NCI-H1930 (cell line): ENCODE measurements at places on chromosomes 5 and 9.
A peak's percentile ranks its signal among the peaks of the same experiment; 100 is the strongest.

GRCh38 chr5:147507480-147508126, 2.3 kb downstream of the DPYSL3 start:
- DNase-seq: no peak

- DNase-seq: no peak
Observed at GRCh38 chr5:158920736-158921135, 179.0 kb downstream of the EBF1 start.

- DNase-seq: no peak
Observed at GRCh38 chr9:129341987-129342348, 163.9 kb upstream of the IER5L start.

- DNase-seq: no peak
Observed at GRCh38 chr5:54646356-54647101, 129.0 kb downstream of the SNX18 start.

DNA sequence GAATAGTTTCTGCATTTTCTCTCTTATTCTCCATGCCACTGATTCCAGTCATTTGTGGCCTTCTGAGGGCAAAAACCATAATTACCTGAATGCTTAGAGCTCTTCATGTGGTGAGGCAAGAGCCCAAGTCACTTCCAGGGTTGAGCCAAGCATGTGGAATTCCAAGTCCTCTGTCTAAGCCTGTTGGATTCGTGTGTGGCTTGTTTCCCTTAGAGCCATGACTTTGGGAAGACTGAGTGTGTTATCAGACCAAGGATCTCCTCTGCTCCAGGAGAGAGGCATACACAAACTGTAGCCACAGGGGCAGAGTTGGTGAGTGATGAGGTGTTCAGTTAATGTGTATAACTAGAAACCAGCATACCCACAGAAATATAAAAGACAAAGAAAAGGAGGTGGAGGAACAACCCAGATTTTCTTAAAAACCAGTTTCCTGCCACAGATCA, 27.1 kb downstream of the SLC22A5 start:
- DNase-seq: no peak

- no peak for DNase-seq
Observed at GRCh38 chr9:132370592-132370991, 15.8 kb upstream of the SETX start.

DNA sequence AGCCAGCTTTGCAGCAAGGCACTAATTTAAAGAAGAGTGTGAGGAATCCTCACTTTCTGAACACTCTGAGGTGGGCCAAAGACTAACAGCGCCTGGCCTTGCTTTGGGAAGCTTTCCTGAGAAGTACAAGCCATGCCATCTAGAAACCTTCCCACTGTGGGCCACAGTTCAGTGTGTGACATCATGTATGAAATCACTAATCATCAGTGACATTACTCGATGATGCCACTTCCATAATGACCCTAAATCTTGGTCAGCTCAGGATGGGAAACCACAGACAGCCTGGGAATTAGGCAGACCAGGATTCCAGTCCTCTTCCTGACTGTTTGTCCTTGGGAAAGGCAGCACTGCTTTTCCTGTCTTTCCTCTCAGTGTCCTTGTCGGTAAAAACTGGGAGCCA, 54.2 kb upstream of the HSPA9 start:
- no peak for DNase-seq

DNA sequence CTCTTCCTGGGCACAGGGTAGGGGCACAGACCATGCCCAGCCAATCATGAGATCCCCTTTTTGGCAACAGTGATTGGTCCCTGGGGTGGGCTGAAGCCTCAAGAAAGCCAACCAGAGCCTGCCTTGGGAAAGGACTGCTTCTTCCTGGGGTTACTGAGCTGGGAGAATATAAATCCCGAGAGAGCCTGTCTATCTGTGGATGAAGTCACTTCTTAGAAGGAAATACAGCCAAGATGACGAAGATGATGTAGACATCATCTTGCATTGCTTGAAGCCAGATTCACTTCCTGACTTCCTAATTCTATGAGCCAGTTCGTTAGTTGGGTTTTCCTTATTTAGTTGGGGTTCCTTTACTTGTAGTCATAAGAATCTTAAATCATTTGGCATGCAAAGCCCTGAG, 50.1 kb upstream of the PWWP2A start:
- DNase-seq: no peak

DNA sequence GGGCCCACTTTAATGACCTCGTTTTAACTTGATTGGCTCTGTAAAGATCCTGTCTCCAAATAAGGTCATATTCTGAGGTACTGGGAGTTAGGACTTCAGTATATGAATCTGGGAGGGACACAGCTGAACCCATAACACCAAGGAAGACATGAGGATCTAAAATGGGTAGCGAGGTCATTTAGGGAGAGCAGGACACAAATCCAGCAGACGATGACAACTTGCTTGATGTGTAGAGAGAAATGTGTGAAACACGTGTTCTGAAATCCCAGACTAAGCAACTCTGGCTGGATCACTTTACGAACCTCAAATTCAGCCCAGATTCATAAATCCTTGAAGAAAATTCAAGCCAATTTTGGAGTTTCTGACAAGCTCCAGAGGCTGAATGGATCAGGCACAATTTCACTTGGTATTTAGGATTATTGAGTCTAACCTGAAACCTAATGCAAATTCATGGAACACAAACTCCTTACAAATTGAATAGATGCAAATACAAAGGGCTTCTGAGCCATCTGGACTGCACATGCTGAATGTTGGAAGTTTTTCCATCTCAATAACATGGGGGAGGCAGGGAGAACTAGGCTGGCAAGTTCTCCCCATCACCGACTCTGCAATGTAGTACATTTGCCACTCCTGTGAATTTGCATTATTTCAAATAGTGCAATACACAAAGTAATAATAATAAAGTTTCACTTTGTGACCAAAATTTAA, 74.0 kb upstream of the SLC30A5 start:
- no peak for DNase-seq

- no peak for DNase-seq
Observed at GRCh38 chr5:89181546-89181945, 298.6 kb upstream of the MEF2C start.

DNA sequence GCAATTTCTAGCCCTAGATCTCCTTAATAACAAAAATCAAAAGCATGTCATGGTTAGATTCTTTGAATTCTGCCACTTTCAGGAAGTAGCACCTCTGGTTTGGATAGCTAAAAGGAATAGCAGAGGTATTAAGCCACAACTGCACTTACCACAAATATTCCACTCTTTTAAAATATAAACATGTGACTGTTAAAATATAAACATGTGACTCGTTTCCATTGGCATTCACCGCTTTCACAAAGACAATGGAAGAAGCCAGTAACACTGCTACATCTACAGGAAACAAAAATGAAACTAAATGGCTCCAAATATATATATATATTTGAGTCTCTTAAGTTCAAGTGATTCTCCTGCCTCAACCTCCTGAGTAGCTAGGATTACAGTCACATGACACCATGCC, 222.9 kb downstream of the ARL15 start:
- no peak for DNase-seq

- DNase-seq: no peak
Observed at GRCh38 chr9:81390792-81391456, 298.4 kb downstream of the TLE1 start.

DNA sequence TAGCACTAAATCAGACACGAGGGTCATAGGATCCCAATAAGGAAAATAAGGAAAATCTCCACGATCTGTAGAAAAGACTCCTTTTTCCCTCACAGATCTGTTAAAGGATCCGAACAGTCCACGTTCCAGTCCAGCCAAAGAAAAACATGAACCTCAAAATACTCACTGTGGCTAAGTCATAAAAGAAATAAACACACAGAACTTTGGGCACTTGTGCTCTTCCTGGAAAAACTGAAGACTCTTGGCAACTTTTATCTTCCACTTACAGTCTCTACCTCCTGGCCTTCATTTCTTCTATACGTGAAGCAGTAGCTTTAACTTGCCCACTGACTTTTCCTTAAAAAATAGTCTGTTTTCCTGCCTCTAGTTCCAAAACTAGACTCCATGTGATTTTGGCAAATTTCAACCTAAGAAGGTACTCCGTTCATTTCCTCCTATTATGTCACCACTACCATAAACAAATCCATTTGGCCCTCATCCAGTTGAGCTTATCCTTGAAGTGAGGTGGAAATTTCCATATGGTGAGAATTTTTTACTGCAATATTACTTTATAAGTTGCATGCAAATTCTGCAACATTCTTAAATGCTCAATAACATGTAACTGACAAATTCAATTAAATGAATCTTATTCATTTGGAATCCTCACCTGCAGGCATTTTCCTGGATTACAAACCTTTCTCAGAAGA, 5.3 kb upstream of the LHFPL2 start:
- no peak for DNase-seq

GRCh38 chr9:124950050-124950718, 9.3 kb upstream of the GOLGA1 start:
- no peak for DNase-seq

DNA sequence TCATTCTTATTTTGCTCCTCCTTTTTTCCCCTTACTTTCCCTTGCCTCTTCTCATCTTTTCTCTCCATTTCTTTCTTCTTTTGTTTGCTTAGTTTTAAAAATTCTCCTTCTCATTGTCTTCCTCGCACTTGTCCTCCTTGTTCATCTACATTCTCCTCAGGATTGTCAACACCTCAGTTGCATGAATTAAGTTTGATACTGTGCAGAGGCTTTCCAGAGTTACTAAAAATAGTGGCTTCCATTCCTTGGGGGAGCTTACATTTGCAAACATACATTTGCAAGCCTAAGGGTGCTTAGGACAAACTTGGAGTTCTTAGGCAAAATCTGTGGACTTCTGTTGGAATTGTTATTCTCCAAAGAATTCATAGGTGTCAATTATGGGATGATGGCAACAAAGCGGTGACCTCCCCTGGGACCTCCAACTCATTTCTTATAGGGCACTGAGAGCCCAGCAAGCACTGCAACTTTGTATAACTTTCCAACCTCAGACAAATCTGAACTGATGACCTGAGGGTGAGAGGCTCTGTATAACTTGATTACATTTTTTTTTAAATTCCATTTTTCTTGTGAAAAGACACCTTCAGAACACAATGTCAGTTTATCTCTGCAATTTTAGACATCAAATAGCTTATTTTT, 371.4 kb downstream of the TMEM38B start:
- no peak for DNase-seq

- no peak for DNase-seq
Observed at GRCh38 chr5:1020452-1020961, 11.9 kb downstream of the NKD2 start.

GRCh38 chr5:20335978-20336377, 348.0 kb upstream of the CDH18 start:
- DNase-seq: no peak

- no peak for DNase-seq
Observed at GRCh38 chr5:11491404-11492075, 412.7 kb downstream of the CTNND2 start.

DNA sequence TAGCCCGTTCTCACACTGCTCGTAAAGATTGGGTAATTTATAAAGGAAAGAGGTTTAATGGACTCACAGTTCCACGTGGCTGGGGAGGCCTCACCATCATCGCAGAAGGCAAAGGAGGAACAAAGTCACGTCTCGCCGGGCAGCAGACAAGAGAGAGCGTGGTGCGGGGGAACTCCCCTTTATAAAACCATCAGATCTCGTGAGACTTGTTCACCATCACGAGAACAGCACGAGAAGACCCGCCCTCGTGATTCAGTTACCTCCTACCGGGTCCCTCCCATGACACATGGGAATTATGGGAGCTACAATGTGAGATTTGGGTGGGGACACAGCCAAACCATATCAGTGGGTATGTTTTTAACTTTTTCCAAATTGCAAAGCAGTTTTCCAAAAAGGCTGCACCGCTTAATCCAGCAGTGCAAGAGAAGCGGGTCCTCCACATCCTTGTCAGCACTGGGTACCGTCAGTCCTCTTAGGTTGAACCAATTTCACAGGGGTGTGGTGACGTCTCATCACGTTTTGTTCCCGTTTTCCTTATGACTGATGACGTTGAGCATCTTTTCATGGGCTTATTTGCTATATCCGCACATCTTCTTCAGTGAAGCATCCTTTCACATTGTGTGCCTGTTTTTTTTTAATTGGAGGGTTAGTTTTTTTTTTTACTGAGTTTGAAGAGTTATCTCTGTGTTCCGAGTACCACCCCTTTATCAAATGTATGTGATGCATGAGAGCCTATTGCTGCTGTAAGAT, 8.0 kb upstream of the FCN2 start:
- peak; percentile 23 for DNase-seq

- DNase-seq: no peak
Observed at GRCh38 chr9:95206143-95206542, 111.4 kb downstream of the FANCC start.

- no peak for DNase-seq
Observed at GRCh38 chr9:16704116-16705110, 166.1 kb downstream of the BNC2 start.

GRCh38 chr9:137097761-137098462, 11.1 kb downstream of the MAN1B1 start:
- DNase-seq: no peak

DNA sequence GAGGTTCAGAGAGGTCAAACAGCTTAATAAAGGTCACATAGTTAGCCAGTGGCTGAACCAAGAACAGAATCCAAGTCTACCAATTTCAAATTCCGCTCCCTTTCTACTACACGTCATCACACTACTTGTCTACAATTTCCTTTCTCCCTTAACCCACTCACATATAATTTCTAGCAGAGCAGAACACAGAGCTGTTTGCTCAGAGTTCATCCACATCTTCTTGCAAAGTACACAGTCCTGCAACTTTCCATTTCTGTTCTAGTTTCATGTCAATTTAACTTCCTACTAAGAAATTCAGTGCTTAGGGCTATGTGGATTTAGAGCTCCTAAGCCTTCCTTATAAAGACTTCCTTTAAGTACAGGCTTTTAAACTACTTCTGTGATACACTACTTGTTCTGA, 61.3 kb downstream of the MEGF9 start:
- no peak for DNase-seq

DNA sequence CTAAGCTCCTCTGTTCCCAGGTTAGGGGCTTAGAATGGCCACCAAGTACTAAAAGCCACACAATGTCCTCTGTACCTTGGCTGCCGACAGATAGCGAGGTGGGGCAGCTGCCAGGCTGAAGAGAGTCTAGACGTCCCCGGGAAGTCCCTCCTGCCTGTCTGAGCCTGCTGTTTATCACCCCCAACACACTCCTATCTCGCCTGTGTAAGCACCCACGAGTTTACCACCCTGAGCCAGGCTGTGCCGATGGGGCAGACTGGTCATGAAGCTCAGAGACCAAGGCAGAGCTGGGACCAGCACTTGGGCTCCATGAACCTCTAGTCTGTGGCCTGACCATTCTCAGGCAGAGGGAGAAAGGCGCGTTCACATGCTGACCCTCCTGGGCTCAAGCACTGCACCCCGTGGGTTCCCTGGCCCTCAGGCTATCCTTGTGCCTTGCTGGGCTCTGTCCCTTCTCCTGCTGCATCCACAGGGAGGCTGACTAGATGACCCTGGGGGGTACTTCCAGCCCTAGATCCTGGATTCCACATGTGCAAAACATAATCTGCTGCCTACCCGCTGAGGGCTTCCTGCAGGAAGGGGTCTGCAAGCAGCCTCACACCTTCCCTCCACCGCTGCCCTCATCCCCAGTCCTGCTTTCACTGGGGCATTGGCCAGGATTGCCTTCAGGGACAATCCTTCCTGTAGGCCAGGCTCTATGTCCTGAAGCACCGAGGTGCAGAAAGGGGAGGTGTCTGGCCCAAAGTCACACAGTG, 18.6 kb upstream of the SLC25A51 start:
- DNase-seq: no peak
